Omental fat pad (tissue), 4 donors: ENCODE measurements at places on chromosomes 1 and 21. TPM values are rescaled to one million over a fixed set of nuclear protein-coding genes. Genes with fewer than 3 reads are reported as not detected.

The LEFTY2 gene
- total RNA-seq: 0.63 TPM

DNA sequence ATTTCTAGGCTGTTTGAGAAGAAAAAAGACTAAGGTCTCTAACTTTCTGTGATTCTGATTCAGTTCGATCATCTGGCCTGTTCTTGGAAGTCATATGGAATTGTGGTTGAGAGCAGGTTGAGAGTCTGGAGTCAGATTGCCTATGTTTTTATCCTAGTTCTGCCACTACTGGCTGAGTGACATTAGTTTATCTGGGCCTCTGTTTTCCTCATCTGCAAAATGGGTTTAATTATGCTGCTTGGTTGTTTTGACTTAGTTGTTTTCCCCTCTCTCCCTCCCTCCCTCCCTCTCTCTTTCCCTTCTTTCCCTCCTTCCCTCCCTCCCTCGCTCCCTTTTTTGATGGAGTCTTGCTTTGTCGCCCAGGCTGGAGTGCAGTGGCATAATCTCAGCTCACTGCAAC is 6.2 kb downstream of the MACF1 start:
- DNase-seq: no peak

DNA sequence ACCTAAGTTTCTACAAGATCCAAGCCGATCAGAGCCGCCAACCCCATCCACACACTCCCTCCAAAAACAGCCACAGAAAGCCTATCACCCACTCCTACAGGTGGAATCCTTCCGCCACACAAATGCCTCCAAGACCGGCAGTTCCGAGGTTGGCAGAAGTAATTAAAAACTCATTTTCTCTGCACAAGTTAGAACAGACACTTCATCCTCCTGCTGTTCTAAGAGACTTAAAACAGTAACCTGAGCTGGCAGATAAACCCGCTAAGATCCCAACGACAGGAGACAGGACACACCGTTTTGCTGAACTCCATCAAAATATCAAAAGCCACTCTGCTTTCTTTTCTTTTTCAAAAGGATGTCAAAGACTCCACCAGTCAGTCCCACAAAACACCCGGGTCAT is 2.8 kb downstream of the SSBP3 start:
- DNase-seq: no peak

The TRAPPC10 gene
- total RNA-seq: 42.8 TPM

DNA sequence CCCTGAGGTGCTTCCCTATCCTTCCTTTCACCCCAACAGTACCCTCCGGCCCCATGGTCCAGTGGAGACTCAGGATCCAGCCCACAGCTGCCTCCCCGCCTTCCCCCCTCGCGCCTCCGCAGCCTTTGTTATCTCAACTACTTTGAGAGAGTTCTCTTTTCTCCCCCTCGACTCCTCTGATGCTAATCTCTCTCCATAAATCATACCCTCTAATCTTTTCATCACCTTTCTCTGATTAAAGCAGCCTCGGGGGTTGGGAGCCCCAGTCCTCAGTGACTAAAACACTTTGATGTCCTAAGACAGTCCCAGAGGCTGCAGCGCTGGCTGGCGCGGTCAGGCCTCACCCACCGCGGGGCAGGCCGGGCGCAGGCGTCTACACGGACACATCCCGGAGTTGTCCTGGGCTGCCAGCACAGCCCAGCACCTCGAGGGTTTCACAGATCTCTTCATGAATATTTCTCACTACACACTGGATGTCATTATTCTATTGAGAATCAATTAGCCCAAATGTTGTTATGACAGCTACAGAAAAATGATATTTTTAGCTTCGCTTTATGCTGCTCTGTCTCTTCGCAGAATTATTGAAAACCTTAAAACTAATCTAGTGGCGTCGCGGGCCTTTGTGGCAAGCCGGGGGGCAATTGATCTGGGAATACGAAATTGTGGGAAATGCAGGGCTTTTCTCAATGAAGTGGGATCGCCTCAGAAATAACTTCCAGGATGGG is 289.5 kb downstream of the RRAGC start:
- DNase-seq: no peak
